ENCODE measurements at places on chromosomes 5 and 9. TPM values are rescaled to one million over a fixed set of nuclear protein-coding genes. Genes with fewer than 3 reads are reported as not detected.

TPPP gene
- under 0.01 TPM for total RNA-seq

HMCN2 gene
- total RNA-seq = 0.11 TPM

GADD45G gene
- 0.52 TPM for total RNA-seq

PHF19 gene
- 34.8 TPM for total RNA-seq

LIFR gene
- total RNA-seq = 50.8 TPM

OR13J1 gene
- total RNA-seq = not detected

FSTL4 gene
- not detected for total RNA-seq

ZBTB26 gene
- total RNA-seq = 6.0 TPM

ACSL6 gene
- total RNA-seq = not detected

TSSK1B gene
- 0.52 TPM for total RNA-seq

PRPF4 gene
- 20.9 TPM for total RNA-seq

TMC1 gene
- 0.39 TPM for total RNA-seq

ANKRD18B gene
- total RNA-seq = not detected

GHR gene
- 10.8 TPM for total RNA-seq

NDUFA8 gene
- 27.1 TPM for total RNA-seq

FABP6 gene
- total RNA-seq = not detected

RNF183 gene
- not detected for total RNA-seq

FCN1 gene
- not detected for total RNA-seq

FSD1L gene
- total RNA-seq = 8.6 TPM

AMBP gene
- 0.26 TPM for total RNA-seq

CD74 gene
- total RNA-seq = 2.0 TPM

PCDH12 gene
- total RNA-seq = 2.8 TPM

ANKRD34B gene
- not detected for total RNA-seq

RPL37 gene
- total RNA-seq = 119 TPM

POLK gene
- 48.2 TPM for total RNA-seq

CXCL14 gene
- 0.13 TPM for total RNA-seq

CAMLG gene
- total RNA-seq = 52.9 TPM
